IMR-90 (cell line): ENCODE measurements at places on chromosomes 5 and 9. TPM values are rescaled to one million over a fixed set of nuclear protein-coding genes. Genes with fewer than 3 reads are reported as not detected.

The PCDHB10 gene
- total RNA-seq: under 0.01 and 0.18 TPM in 2 replicates

DNA sequence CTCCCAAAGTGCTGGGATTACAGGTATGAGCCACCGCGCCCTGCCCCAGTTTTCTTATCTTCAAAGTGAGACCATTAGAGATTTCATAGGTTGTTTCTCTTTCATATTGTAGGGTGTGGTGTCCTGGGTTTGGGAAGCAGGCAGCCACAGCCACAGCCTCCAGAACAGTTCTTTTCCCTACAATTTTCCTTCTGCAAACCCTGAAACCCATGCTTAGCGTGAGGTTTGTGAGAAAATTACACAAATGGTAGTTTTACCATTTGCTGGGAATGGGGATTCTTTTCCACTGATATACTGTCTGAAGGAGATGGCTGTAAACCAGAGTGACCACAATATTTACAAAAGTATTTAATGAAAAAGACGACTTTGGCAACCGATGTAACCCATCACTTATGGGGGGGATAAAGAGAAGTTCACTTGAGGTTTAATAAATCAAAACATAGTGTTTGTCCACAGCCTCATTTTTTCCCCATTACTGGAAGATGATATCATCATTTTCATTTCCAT is 26.7 kb upstream of the ECM2 start:
- peak; percentile 87 for DNase-seq

DNA sequence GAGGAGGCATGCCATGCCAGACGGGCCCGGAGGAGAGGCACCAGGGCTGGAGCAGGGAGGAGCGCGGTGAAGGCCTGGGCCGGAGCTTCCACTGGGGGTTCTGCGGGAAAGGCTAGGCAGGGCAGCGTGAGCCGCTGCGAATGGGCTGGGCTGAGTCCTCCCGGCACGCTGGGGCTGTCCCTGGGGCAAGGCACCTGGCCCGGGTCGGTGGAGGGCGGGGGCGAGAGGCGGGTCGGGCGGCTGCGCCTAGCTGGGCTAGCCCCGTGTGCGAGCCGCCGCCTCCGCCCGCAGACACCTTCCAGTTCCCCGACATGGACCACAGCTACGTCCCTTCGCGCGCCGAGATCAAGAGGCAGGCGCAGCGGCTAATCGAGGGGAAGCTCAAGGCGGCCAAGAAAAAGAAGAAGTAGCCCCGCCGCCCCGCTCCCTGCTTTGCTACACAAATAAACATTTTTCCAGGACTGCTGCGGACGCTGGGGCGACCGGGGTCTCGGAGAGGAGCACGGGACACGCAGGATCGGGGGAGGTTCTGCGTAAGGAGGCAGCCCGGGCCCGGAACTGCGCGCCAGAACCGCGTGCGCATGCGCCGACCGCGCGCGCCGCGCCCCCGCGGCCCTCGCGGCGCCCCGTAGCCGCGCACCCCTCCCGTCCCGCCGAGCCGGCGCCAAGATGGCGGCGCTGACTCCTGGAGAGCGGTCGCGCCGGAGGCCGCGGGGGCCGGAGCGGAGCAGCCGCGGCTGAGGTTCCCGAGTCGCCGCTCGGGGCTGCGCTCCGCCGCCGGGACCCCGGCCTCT is at the start of gene RABL6:
Gene RABL6, plus strand, starts transcription at position 668 of the 794 bp plus-strand sequence. CDS start 249 bp downstream, outside the sequence.
- peak; percentile 55 for DNase-seq

The KIAA0825 gene
- 1.8 and 3.9 TPM in 2 replicates for total RNA-seq

The TAF11L5 gene
- not detected in 2 replicates for total RNA-seq

DNA sequence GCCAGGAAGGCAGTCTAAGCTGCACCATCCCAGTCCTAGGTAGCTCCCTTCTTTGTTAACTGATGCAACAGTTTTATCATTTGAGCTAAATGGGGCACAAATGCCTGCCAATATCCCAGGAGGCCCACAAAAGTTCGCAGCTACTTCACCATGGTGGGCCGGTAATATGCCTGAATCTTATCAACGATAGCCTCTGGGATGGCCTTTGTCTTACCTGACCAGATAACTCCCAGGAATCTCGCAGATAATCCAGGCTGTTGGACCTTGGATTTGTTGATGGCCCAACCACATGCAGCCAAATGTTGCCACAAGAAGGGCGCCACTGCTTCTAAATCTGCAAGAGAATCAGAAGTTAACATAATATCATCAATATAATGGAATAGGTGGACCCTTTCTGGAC is 83.8 kb upstream of the ATP10B start:
- no peak for DNase-seq

- DNase-seq: no peak
Observed at GRCh38 chr5:141948812-141949211, 9.2 kb downstream of the PCDH12 start.

The SLC38A9 gene
- 20.8 and 24.2 TPM in 2 replicates for total RNA-seq

GRCh38 chr5:160463740-160464465 is 42.2 kb downstream of the PTTG1 start:
- peak; percentile 93 for DNase-seq

DNA sequence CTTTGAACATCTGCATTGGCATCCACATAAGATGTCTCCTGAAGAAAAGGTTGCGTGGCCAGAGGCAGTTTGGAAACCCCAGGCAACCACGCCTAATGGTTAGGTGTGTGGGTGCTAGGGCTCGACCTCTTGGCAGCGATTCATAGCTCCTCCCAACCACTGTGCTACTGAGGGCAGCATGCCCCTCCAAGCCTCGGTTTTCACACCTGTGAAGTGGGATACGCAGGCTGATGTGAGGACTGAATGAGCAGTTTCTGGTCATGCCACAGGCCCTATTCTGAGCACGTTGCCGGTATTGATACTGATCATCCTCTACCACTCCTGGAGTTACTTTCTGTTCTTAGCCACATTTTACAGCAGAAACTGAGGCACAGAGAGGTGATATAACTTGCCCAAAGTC is 19.1 kb downstream of the NDST1 start:
- DNase-seq: no peak

GRCh38 chr9:124517600-124517999 is 10.4 kb upstream of the NR5A1 start:
- DNase-seq: no peak

The SNCB gene
- total RNA-seq: not detected in 2 replicates

GRCh38 chr9:126343271-126343700 is 16.7 kb downstream of the MVB12B start:
- DNase-seq: no peak

- DNase-seq: no peak
Observed at GRCh38 chr9:1311462-1312042, 261.4 kb downstream of the DMRT2 start.

The MELK gene
- total RNA-seq: 27.4 and 39.4 TPM in 2 replicates

DNA sequence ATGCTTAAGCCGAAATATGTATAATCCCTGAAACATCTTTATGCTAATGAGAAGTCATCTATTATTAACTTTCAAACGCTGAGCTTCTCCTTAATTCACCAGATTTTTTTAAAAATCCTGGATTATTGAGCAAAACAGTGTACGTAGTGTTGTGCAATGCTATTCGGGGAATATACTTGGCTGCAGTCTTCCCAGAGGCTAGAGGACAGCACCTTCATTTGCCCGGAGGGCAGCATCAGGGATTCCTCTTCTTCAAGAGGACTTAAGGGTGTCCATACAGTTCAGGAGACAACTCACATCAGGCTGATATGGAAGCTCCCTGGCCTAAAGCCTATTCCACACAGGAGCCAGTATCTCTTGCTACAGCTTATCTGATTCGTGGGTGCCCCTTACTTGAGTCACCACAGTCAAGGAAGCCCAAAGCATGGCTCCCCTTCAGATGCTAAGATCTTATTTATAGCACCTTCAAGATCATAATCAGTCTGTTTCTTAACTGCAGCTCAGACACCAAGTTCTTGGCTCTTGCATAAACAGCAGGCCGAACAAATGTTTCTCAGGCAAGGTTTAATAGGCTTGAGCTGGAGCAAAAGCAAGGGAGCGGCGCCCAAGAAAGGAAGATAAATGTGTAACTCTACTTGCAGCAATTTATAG is 29.4 kb downstream of the NUTM2F start:
- DNase-seq: no peak

GRCh38 chr9:4038182-4038723 is 261.6 kb downstream of the GLIS3 start:
- DNase-seq: peak; percentile 53

GRCh38 chr5:17167171-17167891 is 50.1 kb upstream of the BASP1 start:
- DNase-seq: no peak

GRCh38 chr9:76502746-76503145 is 43.8 kb downstream of the GCNT1 start:
- no peak for DNase-seq

GRCh38 chr9:98193336-98193944 is 1.0 kb upstream of the CORO2A start:
- DNase-seq: no peak

DNA sequence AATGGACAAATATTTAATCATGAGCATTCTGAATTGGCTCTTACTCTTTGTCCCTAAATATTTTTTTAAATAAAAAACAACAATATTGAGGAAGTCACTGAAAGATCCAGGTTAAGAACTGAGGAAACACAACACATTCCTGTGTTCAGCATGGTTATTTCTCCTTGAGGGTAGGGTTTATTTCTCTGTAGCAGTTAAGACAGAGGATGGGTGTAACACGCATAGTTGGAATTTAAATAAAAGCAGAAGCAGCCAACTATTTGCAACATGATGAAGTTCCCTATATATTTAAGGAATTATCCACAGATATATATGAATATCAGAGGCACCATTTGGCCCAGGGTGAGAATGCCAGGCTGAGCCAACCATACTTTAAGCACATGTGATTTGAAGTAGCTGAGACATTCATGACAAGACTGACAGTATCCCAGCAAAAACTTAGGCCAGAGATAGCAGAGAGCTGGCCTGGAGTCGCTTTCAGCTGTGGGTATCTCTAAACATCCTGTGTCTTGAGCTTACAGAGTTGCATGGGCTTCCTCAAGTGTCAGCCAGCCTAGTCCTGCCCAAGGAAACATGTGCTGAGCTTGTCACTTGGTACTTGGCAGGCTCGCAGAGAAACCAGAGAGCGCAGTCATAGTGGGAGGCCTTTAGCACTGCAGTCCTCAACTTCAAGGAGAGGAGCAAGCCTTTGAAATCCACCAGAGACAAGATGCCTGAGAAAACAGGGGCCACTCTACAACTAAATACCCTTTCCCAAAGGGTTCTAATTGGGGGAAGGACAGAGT is 43.6 kb downstream of the SEMA5A start:
- peak; percentile 28 for DNase-seq

DNA sequence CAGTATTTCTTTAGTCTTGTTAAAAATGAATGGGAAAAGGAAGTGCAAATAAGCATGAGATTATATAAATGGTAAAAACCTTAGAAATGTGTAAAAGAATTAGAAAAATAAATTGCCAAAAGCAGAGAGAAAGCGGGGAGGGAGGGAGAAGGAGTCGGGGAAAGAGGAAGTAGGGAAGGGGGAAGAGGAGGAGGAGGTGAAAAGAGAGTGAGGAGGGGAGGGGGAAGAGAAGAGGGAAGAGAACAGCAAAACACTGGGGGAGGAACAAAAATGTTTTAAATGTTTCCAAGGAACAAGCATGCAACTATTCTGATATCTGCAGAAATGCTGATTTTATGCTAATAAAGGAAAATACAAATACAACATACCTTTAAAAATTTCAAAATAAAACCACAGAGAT is 317.5 kb downstream of the PIK3R1 start:
- no peak for DNase-seq

The ARHGEF28 gene
- 13.9 and 16.0 TPM in 2 replicates for total RNA-seq

- peak; percentile 40 for DNase-seq
Observed at GRCh38 chr9:89634995-89635742, 30.4 kb downstream of the GADD45G start.

The PDCD1LG2 gene
- total RNA-seq: 29.7 and 33.3 TPM in 2 replicates

The DMRT3 gene
- total RNA-seq: not detected in 2 replicates

- DNase-seq: no peak
Observed at GRCh38 chr9:38634315-38634714, 13.9 kb upstream of the ANKRD18A start.

The BNC2 gene
- 37.8 and 45.2 TPM in 2 replicates for total RNA-seq

The GMCL2 gene
- not detected in 2 replicates for total RNA-seq

GRCh38 chr5:35516271-35516670 is 101.4 kb upstream of the SPEF2 start:
- no peak for DNase-seq

- DNase-seq: no peak
Observed at GRCh38 chr5:175654807-175655206, 3.1 kb upstream of the HRH2 start.

The NSD1 gene
- 31.0 and 34.2 TPM in 2 replicates for total RNA-seq

GRCh38 chr9:31745468-31745867 is 639.0 kb upstream of the ACO1 start:
- no peak for DNase-seq

- DNase-seq: peak; percentile 70
Observed at GRCh38 chr9:111839987-111840386, 45.2 kb upstream of the SHOC1 start.

- no peak for DNase-seq
Observed at GRCh38 chr9:112570671-112571167, 84.1 kb downstream of the KIAA1958 start.
